Sigmoid colon (tissue), 7 donors: ENCODE measurements at places on chromosomes 5 and 9. TPM values are rescaled to one million over a fixed set of nuclear protein-coding genes. Genes with fewer than 3 reads are reported as not detected.
A peak's percentile ranks its signal among the peaks of the same experiment; 100 is the strongest.

DNA sequence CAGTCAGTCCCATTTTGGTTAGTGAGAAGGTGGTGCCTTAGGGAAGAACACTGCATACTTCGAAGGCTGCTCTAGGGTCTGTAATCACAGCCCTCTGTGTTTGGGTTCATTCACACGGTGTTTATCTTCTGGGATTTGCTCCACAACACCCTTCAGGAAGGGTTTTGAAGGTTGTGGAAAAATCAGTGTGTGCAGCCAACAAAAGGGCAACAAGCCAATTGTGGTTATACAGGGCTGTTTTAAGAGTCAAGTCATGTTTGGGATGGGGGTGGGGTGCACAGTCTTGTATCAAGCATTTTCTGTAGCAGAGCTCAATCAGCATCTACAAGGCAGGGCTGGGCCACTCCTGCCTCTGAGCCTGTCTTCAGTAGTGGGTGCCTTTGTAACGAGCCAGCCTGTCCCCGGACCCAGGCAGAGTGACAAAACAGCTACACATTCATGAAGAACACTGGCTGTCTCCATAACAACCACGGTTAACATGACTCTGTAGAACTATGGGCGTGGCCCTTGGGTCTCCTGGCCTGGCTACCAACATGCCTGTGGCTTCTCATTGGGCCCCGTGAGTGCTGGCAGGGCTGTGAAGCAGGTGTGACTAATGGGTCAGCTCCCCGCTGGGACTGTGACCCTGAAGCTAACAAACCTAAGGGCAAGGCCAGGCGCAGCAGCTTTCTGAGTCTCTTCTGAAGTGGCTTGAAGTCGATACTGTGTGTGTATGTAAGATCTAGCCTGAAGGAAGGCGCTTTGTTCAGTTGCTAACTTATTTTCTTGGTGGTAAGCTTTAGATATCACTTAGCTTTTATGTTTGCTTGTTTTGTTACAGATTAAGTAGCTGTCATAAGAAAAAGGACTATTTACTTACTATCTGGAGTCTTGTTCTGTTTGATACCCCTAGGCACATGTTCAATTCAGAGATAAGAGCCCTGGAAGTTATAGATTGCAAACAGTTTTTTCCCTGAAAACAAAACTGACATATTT lies 27.9 kb upstream of the GOLM1 start:
- H3K36me3 ChIP-seq, result no peaks in the 10 kb centered on the region
- DNase-seq, result no peak
- no peaks in the 10 kb centered on the region for H3K27me3 ChIP-seq
- no peaks in the 10 kb centered on the region for H3K4me1 ChIP-seq

DNA sequence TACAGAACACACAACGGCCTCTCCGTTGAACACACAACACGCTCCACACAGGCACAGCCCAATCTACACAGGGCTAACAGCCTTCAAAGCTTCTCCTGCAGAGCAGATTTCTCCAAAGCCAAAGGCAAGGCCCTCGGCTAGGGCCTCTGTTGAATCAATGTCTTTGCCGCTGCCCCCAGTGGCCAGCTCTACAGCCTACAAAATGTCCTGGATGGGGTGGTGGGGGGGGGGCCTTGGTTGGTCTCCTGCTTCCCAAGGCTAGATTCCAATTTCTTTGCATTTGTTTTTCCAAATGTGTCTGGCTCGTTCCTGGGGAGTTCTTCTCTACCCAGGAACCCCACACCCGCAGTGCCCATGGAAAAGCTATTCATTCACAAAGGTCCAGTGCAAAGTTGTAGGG lies 167.2 kb downstream of the PAX5 start:
- no peaks in the 10 kb centered on the region for H3K36me3 ChIP-seq
- peak; percentile 18 for DNase-seq
- no peak overlapping the region for H3K27ac ChIP-seq
- no peaks in the 10 kb centered on the region for H3K4me1 ChIP-seq

- H3K4me1 ChIP-seq, result peaks cover 30% of the 10 kb centered on the region
- H3K27me3 ChIP-seq, result no peaks in the 10 kb centered on the region
- no peak for DNase-seq
Observed at GRCh38 chr5:150540042-150540441, 32.1 kb downstream of the NDST1 start.

DNA sequence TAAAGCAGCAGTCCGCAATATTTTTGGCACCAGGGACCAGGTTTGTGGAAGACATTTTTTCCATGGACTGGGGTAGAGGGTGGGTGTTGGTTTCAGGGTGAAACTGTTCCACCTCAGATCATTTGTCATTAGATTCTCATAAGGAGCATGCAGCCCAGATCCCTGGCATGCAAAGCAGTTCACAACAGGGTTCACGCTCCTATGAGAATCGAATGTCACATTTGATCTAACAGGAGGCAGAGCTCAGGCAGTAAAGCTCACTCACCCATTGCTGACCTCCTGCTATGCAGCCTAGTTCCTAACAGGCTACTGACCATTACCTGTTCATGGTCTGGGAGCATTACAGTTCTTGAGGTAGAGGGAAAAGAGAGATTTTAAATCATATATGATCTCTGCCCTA lies 241.5 kb upstream of the COX7C start:
- no peak overlapping the region for H3K27ac ChIP-seq
- DNase-seq, result no peak
- no peaks in the 10 kb centered on the region for H3K27me3 ChIP-seq
- H3K4me1 ChIP-seq, result no peaks in the 10 kb centered on the region
- no peak overlapping the region for H3K4me3 ChIP-seq
- H3K36me3 ChIP-seq, result no peaks in the 10 kb centered on the region

DNA sequence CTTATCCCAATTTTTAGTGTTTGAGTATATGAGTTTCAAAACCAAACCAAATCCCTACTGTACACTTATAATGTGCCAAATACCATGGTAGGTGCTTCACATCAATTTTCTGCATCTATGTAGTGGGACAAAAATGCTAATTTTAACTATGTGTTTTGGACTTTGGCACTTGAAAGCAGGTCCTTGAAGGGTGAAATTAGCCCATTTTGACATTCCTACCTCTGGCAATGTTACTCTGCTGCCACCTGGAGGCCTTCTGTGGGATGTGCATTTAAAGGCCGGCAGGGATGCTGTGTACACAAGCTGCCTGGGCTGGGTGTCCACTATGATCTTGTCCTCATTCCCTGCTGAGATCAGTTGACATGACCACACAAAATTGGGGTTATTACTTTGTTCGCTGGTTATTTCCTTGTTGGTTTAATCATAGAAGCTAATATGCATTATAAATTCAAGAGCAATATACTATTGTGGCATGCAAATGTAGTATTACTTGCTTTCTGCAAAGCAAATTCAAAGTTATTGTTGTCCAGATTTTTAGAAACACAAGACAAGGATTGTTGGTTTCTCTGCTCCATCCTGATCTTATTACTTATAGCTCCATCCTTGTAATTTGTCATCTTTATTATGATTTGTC lies 166.8 kb downstream of the ARHGEF28 start:
- DNase-seq, result peak; percentile 73
- H3K36me3 ChIP-seq, result no peaks in the 10 kb centered on the region
- H3K4me1 ChIP-seq, result no peaks in the 10 kb centered on the region
- H3K27me3 ChIP-seq, result no peaks in the 10 kb centered on the region
- no peak overlapping the region for H3K4me3 ChIP-seq

GRCh38 chr5:140245926-140246325 lies 57.0 kb downstream of the PFDN1 start:
- peaks cover 75% of the 10 kb centered on the region for H3K4me1 ChIP-seq
- peak overlapping the region; percentile 77 for H3K27ac ChIP-seq
- no peaks in the 10 kb centered on the region for H3K27me3 ChIP-seq
- no peak overlapping the region for H3K4me3 ChIP-seq
- no peak for DNase-seq

- H3K36me3 ChIP-seq, result no peaks in the 10 kb centered on the region
- no peak overlapping the region for H3K27ac ChIP-seq
Observed at GRCh38 chr9:117013440-117013995, 326.4 kb downstream of the TRIM32 start.

Gene PCDHB15
- total RNA-seq, result 5.5 TPM

Gene C5orf52
- total RNA-seq, result not detected

Gene PRRX2
- 2.9 TPM for total RNA-seq

DNA sequence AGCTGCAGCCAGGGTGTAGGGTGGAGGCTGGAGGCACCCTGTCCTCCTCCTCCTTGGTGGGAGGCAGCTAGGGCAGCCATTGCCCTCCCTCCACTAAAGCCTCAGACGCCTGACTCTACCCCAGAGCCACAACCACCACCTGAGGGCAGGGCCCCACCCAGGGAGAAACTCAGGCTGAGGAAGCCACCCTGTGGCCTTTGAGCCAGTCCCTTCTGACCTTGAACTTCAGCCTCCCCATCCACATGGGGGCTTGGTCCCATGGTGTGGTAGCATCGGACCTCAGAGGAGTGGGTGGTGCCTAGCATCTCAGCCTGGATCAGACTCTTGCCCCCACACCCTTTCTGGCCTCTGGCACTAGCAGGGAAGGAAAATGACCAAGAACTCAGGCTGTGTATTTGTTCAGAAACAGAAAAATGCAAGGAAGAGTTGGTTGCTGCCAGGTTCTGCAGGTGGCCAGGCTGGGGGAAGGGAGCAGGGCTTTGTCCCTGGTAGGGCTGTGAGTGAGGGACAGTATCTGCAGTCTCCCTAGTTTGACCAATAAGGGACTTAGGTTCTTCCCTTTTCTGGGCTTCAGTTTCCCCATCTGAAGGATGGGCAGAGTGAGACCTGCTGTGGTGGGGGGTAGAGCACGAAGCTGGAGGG lies 3.2 kb downstream of the DAB2IP start:
- DNase-seq, result no peak
- H3K27me3 ChIP-seq, result no peaks in the 10 kb centered on the region
- no peak overlapping the region for H3K4me3 ChIP-seq
- peaks cover 71% of the 10 kb centered on the region for H3K4me1 ChIP-seq
- no peaks in the 10 kb centered on the region for H3K36me3 ChIP-seq
- no peak overlapping the region for H3K27ac ChIP-seq

Gene KIAA0825
- 4.6 TPM for total RNA-seq

DNA sequence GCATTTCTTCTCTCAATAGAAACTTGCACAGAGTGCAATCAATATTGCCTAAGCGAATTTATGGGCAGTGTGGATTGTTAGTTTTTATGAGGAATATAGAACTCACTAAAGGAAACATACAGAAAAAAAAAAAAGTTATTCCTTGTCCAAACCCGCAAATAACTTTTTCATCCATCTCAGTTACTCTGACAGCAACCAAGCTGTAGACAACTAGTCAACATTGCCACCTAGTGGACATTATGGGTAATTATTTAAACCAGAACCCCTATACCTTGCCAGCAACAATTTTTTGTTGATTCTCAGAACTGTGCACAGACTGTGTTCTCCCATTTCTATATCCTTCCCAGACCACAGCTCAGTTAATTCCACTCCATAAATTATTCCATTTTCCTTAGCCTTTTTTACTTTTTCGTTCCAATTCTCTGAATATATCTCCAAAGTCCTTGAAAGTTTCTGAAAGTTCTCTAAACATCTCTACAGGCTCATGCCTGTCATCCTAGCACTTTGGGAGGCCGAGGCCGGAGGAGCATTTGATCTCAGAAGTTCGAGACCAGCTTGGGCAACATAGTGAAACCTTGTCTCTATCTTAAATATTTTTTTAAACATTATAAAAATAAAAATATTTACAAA lies 2.6 kb upstream of the AFAP1L1 start:
- no peak overlapping the region for H3K4me3 ChIP-seq
- no peaks in the 10 kb centered on the region for H3K36me3 ChIP-seq
- H3K27me3 ChIP-seq, result no peaks in the 10 kb centered on the region
- no peak for DNase-seq
- H3K27ac ChIP-seq, result no peak overlapping the region

DNA sequence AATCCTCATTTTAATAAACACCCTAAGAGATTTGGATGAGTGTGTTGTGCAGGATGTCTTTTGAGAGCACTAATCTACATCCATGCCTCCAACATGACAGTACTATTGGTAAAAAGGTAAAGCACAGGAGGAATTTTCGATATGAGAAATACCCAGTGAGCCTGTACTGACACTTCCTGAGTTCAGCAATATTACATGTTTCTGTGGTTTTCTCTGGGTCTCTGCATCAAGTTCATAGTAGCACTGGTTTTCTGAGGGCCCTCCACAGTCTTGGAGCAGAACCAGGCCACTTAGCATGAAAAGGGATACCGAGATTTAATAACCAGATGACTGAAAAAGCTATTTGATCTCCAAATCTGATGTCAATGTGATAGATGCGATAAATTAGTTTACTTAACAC lies 524.1 kb downstream of the TMEM38B start:
- no peaks in the 10 kb centered on the region for H3K4me1 ChIP-seq
- no peak overlapping the region for H3K4me3 ChIP-seq

Gene HMMR
- total RNA-seq, result 1.1 TPM

DNA sequence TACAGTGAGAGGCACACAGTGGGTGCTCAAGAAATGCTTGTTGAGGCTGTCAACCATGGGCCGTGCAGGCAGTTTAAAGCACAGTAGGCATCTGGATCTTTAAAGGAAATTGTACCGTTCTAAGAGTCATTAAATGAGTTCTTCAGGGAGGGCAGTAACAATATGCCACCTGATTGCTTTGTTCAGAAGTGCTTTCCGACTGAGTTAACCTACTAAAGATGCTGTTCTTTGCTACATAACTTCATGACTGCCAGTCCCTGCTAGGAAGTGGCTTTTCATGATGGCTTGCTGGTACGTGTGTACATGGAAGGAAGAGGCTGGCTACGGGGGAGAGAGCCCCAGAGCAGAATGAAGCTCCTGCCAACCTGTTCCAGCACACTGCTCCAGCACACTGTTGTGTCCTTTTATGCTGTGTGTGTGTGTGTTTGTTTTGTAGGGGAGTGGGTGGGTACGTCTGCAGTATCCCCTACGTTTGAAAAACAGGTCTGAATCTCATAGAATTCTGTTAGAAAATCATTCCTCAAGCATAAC lies 41.9 kb upstream of the PPP2R2B start:
- no peak for DNase-seq
- no peaks in the 10 kb centered on the region for H3K27me3 ChIP-seq
- no peak overlapping the region for H3K4me3 ChIP-seq
- no peak overlapping the region for H3K27ac ChIP-seq

- H3K4me1 ChIP-seq, result no peaks in the 10 kb centered on the region
- DNase-seq, result no peak
- H3K27ac ChIP-seq, result no peak overlapping the region
- peaks cover 5% of the 10 kb centered on the region for H3K36me3 ChIP-seq
- H3K4me3 ChIP-seq, result no peak overlapping the region
- no peaks in the 10 kb centered on the region for H3K27me3 ChIP-seq
Observed at GRCh38 chr5:126460459-126460858, 37.2 kb downstream of the GRAMD2B start.

Gene SPAG8
- total RNA-seq, result 2.8 TPM

Gene INSL4
- not detected for total RNA-seq

- no peaks in the 10 kb centered on the region for H3K4me1 ChIP-seq
- H3K4me3 ChIP-seq, result no peak overlapping the region
- peaks cover 12% of the 10 kb centered on the region for H3K27me3 ChIP-seq
- H3K27ac ChIP-seq, result no peak overlapping the region
- no peaks in the 10 kb centered on the region for H3K36me3 ChIP-seq
- no peak for DNase-seq
Observed at GRCh38 chr9:135248111-135248510, 160.6 kb downstream of the OLFM1 start.
